ENCODE measurements at places on chromosomes 12 and 14.

DNA sequence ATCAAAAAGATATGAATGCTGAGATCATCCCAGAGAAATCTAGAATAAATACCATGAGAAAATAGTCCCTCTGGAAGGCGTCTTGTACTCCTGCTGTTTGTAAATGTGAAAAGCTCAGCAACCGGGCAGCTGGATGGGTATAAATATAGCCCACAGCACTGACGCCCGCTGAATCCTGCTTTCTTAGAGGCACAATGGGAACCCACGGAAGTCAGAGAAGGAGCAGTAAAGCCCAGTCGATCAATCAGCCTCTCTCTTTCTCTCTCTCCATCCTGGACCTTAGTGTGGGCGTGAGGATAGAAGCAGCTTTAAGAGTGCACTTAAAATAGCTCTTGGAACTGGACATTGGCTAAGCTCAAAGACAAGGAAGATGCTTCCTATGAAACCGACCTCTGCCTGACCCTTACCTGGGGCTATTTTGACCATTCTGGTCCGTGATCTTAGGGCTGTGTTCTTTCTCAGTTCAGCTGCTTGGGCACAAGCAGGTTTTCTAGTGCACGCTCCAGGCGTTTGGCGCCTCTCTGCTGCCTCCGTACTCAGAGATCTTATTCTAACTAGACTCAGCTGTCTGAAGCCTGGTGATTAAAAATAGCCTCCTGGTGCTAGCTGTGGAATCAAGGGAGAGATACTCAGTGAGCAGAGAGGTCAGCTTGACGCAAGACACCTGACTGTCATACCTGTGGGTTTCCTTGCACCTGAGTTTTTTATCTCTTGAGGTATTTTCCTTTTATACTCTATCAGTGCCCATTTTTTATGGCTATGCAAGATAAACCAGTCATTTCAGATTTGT lies 144.6 kb downstream of the ETV6 start:
- no peak overlapping the region for H3K27ac ChIP-seq
- H3K27me3 ChIP-seq, result no peaks in the 10 kb centered on the region
- no peak overlapping the region for H3K4me3 ChIP-seq
- DNase-seq, result no peak
- no peaks in the 10 kb centered on the region for H3K36me3 ChIP-seq

- no peak for DNase-seq
- no peak overlapping the region for H3K27ac ChIP-seq
- no peaks in the 10 kb centered on the region for H3K36me3 ChIP-seq
- no peaks in the 10 kb centered on the region for H3K27me3 ChIP-seq
Observed at GRCh38 chr12:64551676-64552075, 58.6 kb upstream of the RASSF3 start.

DNA sequence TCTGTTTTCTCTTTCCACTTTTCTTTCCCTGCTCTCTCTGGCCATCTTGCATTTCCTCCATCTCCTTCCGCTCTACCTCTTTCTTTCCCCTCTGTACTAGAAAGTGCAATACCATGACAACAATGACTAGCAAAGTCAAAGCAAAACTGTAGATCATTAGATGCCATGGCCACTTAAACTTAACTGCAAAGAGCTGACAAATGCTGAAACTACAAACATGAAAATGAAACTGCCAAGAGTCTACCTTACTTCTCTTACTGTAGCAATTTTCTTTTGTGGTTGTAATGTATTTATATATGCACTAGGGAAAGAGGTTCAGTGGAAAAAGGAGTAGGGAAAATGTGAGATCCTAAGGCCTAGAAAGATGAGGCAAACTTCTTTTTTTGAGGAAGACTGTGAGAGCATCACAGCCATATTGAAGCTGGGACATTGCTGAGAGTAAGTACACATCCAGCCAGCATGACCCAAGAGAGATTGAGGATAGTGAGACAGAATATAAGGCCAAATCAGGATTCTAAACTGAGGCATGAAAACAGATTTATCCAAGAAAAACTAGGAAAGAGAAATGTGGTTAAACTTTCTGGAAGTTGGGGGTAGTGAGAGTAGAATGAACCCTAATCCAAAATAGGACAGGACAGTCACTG lies 276.6 kb upstream of the NAV3 start:
- H3K4me1 ChIP-seq, result no peaks in the 10 kb centered on the region
- H3K4me3 ChIP-seq, result no peak overlapping the region
- no peak overlapping the region for H3K27ac ChIP-seq

- H3K27me3 ChIP-seq, result no peaks in the 10 kb centered on the region
- peak overlapping the region; percentile 97 for H3K27ac ChIP-seq
- H3K4me3 ChIP-seq, result no peak overlapping the region
- no peaks in the 10 kb centered on the region for H3K36me3 ChIP-seq
Observed at GRCh38 chr14:76958020-76958979, 70.2 kb downstream of the IRF2BPL start.

DNA sequence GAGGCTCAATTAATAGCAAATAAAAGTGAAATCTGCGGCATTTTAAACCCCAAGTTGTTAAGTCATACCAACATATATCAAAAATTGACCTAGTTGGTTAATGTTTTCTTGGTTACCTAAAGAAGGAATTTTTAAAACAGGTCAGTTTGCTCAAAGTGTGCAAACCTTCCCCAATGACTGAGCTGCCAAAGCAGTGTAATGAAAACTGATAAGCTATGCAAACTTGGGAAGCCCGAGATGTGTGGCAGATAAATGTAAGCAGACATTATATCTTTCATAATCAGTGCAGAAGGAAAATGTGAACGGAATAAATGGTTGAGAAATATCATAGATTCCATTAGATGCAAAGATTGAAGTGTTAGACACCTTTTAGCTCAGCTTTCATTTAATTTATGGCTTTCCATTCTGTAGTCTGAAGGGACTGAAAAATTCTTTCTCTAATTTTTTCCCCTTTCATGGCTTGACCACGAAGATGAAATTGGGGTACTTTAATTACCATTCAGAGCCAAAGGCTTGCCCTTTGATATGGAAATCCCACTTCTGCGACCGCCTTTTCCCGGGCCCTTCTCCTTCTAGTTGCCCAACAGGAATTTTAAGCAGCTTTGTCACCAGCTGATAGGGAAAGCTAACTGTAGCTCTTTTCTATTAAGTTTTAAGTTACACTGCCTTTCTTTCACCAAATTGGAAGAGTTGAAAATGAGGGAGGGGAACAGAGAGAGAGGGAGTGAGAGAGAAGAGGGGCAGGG lies 306.6 kb upstream of the SOX5 start:
- no peaks in the 10 kb centered on the region for H3K36me3 ChIP-seq
- no peaks in the 10 kb centered on the region for H3K4me1 ChIP-seq
- no peak for DNase-seq
- no peaks in the 10 kb centered on the region for H3K27me3 ChIP-seq
- no peak overlapping the region for H3K4me3 ChIP-seq
- no peak overlapping the region for H3K27ac ChIP-seq

DNA sequence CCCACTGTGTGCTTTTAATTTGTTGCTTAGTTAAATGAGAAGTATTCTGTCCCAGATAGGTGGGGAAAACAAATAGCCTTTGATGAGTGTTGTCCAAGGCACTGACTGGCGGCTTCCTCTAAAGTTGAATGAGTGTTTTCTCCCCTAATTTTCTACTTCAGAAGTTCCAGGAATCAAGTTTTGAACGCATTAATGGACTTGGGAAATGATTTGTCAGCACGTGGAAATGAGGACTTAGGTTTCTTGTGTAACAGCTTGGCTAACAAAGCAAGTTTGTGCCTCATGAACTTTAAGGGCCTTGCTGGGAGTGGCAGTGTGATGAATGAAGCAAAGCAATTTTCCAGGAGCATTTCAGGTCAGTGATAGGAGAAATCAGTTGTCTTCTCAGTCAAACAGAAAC lies 56.9 kb downstream of the LIN52 start:
- no peak for DNase-seq
- no peaks in the 10 kb centered on the region for H3K36me3 ChIP-seq
- no peaks in the 10 kb centered on the region for H3K27me3 ChIP-seq
- H3K4me1 ChIP-seq, result no peaks in the 10 kb centered on the region

GRCh38 chr14:103594265-103594664 lies 31.5 kb downstream of the COA8 start:
- H3K27ac ChIP-seq, result no peak overlapping the region
- no peak for DNase-seq
- peaks cover 6% of the 10 kb centered on the region for H3K36me3 ChIP-seq
- H3K4me3 ChIP-seq, result no peak overlapping the region
